Tongue (tissue), 3 donors: ENCODE measurements at places on chromosomes 7 and 10. TPM values are rescaled to one million over a fixed set of nuclear protein-coding genes. Genes with fewer than 3 reads are reported as not detected.

The CRYGN gene
- not detected for total RNA-seq

The SPDYE8 gene
- not detected for total RNA-seq

The SLC26A5 gene
- 0.21 TPM for total RNA-seq

The NUTM2E gene
- total RNA-seq: 0.41 TPM

The ADGRA1 gene
- 3.3 TPM for total RNA-seq

The PNLIPRP3 gene
- not detected for total RNA-seq

The MMP21 gene
- 0.41 TPM for total RNA-seq

The CYP2C8 gene
- 0.31 TPM for total RNA-seq

The RAMP3 gene
- total RNA-seq: 8.8 TPM

The ITPRID1 gene
- 0.92 TPM for total RNA-seq

The PPP1R3C gene
- 540 TPM for total RNA-seq

The HOXA1 gene
- not detected for total RNA-seq
